ENCODE measurements at places on chromosomes 1 and 21.

GRCh38 chr1:36951292-36951750 lies 83.0 kb downstream of the GRIK3 start:
- peak; percentile 13 for DNase-seq

- no peak for DNase-seq
Measured at GRCh38 chr1:202687370-202687769, 22.9 kb downstream of the SYT2 start.

- no peak for DNase-seq
Measured at GRCh38 chr1:228778466-228778865, 43.2 kb downstream of the RHOU start.

DNA sequence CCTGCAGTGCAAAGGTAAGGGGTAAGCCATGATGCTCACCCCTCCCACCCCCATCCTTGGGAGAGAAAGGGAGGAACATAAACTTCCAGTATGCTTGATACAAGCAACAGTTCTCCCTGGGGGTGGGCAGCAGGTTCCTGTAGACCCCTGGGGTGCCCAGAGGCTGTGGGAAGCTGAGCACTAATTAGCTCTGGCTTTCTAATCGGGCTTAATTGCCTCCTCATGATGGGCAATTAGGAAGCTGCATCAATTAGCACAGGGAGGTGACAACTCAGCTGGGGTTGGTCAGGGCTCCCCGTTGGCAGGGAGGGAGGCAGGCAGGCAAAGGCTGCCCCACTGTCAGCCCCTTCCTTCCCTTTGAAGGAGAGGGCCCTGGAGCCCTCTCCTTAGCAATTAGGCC lies 15.7 kb upstream of the LMNA start:
- no peak for DNase-seq

DNA sequence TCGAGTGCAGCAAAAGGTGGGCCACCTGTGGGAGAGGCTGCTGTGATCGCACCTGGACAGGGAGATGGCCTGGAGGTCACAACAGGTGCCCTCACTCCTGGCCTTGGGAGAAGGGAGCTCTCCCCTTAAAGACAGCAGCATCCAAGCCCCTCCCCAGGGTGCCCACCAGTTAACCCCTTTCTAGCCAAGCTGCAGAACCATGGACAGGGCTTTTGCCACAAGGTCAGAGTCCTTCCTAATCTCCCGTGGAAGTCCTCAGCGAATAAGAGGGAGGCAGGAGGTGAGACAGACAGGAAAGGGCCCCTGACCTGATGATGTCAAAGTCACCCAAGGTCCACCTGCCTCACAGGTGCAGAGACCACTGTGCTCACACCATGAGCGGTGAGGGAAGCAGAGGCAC lies 1.7 kb downstream of the CNTN2 start:
- no peak for DNase-seq

DNA sequence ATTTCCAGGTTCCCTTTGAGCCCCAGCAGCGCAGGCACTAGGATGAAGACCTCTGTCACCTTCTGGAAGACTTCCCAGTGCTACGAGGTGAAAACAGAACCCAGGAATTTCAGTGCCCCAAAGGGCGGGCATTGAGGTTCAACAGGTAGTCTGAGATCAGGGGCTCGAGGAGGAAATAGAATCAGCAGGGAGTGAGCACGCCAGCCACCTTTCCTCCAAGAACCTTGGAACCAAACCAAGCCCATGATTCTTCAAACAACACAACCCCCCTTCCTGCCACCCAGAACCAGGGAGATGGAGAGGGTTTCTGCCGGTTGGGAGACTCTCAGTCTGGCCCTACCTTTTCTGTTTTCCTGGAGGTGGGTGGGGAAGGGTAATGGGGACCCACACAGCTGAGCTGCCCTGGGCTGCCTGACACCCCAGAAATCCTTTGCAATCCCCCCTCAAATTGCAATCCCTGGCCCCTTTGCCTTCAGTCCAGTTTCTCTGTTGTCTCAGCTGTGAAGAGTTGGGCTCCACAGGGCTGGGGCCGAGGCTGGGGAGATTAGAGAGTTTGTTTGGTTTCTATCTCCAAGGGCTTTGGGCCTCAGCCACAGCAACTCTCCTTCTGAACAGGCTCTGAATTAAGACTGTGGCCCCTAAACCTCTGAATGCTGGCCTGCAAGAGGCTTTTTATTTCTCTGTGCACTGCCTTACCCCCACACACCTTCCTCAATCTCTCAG lies 11.9 kb downstream of the SLC41A1 start:
- no peak for DNase-seq

GRCh38 chr1:17874231-17874630 lies 119.1 kb downstream of the ACTL8 start:
- no peak for DNase-seq

GRCh38 chr21:39669976-39670661 lies 57.4 kb downstream of the B3GALT5 start:
- no peak for DNase-seq

GRCh38 chr1:115021145-115021544 lies 8.5 kb upstream of the TSHB start:
- DNase-seq = no peak

DNA sequence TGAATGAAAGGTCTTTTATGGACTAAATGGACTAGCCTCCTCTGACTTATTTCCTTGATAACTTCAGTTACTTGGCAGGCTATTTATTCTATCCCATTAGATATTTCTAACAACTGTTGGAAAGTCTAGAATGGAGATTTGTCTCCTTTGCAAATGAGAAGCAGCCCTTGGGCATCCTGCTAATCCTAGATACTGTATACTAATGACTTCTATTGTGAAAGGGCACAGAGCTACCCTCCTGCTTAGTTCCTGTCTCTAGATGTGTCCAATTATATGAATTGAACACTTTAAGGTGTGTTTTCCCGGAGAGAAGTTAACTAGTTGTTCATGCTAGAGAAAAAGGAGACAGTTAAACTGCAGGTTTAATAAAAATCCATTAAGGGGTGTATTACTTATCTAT lies 10.2 kb upstream of the NCMAP start:
- no peak for DNase-seq

GRCh38 chr1:187960125-187960638 lies 1131.4 kb downstream of the PLA2G4A start:
- DNase-seq = no peak

DNA sequence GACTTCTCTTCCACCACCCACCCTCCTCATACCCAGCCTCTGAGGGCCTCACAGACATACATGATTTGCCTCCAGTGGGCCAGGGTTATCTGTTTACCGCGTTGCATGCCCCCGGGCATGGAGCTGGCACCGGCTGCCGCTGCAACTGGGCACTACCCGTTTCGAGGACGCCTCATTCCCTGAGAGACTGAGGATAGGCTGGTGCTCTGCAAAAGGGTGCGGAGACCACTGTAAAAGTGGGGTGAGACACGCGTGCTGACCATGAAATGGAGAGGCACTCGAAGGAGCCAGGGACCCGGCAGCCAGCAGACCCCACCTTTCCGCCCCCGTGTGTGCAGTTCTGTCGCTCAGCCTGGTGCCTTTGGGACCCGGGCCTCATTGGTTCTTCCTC lies 20.6 kb downstream of the TP73 start:
- DNase-seq = no peak

DNA sequence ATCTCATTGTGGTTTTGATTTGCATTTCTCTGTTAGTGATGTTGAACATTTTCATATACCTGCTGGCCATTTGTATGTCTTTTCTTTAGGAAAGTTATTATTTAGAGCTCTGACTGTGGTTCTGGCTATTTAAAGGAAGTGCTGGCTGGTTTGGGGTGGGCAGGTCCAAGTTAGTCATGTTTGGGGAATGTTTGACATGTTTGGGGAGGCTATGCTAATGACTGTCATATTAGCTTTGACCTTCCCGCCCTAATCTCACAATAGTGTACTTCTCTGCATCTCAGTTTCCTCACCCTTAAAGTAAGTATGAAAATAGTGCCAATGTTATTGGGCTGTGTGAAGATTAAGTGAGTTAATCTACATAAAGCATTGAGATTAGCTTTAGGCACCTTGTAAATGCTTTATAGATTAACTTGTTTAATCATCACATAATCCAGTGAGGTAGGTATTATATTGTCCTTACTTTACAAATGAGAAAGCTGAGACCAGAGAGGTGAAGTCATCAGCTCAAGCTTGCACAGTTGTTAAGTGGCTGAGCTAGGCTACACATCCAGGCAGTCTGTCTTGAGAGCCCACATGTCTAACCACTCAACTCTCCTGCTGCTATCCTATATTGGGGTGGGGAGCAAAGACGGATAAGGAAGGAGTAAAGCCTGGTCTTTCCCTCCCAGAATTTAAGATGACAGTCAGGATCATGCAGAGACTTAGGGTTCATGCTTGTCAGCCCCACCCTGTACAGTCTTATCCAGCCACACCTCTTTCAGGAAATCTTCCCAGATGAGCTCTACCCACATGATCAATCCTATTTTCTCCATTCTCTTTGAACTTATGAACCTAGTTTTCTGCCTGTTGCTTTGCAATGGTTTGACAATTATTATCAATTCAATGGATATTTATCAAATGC lies 22.8 kb upstream of the CRNN start:
- DNase-seq = no peak

GRCh38 chr1:221187174-221187573 lies 307.9 kb downstream of the HLX start:
- DNase-seq = no peak

- DNase-seq = no peak
Measured at GRCh38 chr1:217026531-217026930, 303.3 kb upstream of the ESRRG start.

- DNase-seq = no peak
Measured at GRCh38 chr21:25550352-25551120, 56.7 kb downstream of the MRPL39 start.

- no peak for DNase-seq
Measured at GRCh38 chr1:110945626-110946025, 18.1 kb downstream of the LRIF1 start.

DNA sequence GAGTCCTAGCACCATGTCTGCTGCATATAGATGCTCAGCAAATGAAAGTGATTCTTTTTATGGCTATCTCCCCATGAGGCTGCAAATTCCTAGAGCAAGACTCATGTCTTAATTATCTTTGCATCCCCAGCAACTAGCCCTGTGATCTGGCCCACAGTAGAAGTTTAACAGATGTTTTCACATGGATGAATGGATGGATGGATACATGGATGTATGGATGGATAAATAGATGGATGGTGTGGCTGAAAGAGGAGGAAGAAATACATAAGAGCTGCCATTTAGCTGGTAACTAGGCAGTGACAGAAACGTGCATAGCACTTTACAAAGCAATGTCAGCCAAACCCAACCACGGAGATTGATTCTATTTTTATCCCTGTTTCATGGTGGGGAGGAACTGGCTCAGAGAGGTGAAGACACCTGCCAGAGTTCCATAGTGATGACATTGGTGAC lies 32.7 kb upstream of the ZBTB40 start:
- no peak for DNase-seq

DNA sequence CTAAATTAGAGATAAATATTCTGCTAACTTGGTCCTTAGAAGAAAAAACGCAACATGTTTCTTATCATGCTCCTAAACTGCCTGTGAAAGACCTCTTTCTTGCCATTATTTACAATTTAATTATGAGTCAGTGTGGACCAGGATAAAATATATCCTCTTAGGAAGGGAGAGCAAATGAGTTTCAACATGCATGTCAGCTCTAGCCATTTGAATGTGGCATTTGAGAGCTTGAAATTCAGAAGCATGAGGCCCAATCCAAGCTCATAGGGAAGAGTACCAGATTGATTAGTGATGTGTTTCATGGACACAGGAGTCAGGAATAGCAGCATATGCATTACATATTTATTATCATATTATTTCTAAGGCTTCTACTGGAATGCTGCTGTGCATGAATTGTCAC lies 39.3 kb downstream of the TBX15 start:
- DNase-seq = no peak

- DNase-seq = no peak
Measured at GRCh38 chr1:170225781-170226530, 80.2 kb downstream of the NTMT2 start.

GRCh38 chr1:114750780-114751179 lies 7.0 kb downstream of the CSDE1 start:
- no peak for DNase-seq

GRCh38 chr1:67839826-67840225 lies 6.6 kb upstream of the GNG12 start:
- no peak for DNase-seq

- no peak for DNase-seq
Measured at GRCh38 chr1:16158025-16158424, 2.2 kb upstream of the EPHA2 start.

DNA sequence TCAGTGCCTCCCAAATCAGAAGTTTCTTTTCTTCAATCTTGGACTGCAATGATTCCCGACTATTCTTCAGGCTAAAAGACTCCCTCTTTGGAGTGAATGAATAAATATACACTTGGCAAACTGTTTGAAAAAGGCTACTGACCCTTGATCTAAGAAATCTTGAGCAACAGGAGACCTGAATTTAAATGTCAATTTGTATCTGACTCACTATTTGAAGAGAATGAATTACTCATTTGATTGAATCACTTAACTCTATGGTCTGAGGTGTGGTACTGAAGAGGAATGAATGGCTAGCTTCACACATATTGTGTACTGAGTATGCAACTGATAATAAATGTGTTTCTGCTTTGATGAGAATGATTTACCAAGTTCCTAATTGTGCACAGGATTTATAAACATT lies 4.6 kb upstream of the SMG7 start:
- no peak for DNase-seq

GRCh38 chr1:8818325-8818775 lies 910 bp upstream of the RERE start:
- no peak for DNase-seq

GRCh38 chr1:61124078-61124477 lies 41.7 kb downstream of the NFIA start:
- DNase-seq = no peak

DNA sequence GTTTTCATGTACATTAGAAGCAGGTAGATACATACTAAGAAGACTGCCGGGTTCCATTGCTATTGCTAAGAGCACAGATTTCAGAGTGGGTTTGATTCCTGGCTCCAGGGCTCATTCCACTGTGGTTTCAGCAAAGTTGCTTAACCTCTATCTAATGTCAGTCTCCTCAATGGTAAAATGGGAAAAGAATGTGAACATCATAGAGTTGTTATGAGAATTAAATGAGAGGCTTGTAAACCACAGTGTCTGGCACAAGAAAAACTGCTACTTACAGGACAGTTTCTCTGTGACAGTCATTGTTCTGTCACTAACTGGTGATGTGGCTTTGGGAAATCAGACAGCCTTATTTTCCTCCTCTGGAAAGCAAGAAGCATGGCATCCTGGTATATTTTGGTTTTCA lies 10.7 kb upstream of the PLXNA2 start:
- DNase-seq = no peak

GRCh38 chr1:65229201-65229600 lies 80.1 kb upstream of the DNAJC6 start:
- no peak for DNase-seq

DNA sequence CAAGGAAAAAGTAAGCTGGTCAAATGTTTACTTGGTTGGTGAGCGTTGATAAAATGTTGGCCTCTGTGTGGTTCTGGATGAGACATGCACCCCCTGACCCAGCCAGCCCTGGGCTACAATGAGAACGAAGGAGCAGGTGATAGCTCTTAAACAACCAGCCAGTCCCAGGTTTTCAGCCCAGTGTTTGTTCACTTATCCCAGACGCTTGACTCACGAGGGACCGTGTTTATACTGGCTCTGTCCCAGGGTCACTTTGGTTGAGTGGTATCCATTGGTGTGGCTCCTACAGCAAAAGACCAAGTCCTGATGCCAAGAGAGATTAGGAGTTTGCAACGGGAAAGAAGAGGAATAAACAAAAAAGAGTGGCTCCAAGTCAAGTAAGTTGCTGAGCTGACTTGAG lies 86.9 kb downstream of the KCNJ15 start:
- DNase-seq = no peak

Data from midbrain (tissue), 1 donor.